Activated naive CD4-positive, alpha-beta T cell (primary cell): ENCODE measurements at places on chromosomes 7 and 10.

- no peak for DNase-seq
Observed at GRCh38 chr10:117454502-117454901, 79.3 kb upstream of the PDZD8 start.

GRCh38 chr7:85095806-85096205 is 91.0 kb downstream of the SEMA3D start:
- no peak for DNase-seq

DNA sequence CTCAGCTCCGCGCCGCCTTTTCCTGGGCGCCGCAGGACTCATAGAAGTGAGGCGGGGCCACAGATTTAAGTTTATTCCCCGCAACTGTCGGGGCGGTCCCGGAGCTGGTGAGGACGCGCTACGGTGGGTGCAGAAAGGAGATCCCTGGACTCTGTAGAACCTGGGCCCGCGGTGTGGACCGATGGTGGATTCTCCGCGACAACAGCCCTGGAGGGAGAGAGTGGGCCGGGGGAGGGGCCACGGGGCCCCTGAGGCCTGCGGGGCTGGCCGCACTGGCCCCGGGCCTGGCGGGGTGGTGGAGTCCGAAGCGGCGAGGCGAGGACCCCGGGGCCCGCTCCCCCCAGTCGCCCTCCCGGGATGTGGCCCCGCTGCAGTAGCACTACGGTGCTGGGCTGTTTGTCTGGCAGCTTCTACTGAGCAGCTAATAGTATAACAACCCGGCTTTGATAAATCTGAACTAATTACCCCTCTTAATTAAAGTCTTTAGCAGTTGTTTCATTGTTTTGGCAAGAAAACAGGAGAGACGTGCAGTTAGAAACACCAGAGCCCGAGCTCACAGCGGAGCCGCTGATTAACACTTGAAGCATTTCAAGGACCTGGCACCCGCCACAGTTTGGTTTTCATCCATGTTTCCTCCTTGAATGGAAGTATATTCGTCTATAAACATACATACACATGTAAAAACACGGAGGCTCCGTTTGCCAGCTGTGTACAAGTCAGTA is 4.2 kb downstream of the FEZF1 start:
- DNase-seq: no peak

- no peak for DNase-seq
Observed at GRCh38 chr7:48087349-48087748, 1.7 kb upstream of the UPP1 start.

- no peak for DNase-seq
Observed at GRCh38 chr7:94178230-94178629, 174.1 kb upstream of the BET1 start.

DNA sequence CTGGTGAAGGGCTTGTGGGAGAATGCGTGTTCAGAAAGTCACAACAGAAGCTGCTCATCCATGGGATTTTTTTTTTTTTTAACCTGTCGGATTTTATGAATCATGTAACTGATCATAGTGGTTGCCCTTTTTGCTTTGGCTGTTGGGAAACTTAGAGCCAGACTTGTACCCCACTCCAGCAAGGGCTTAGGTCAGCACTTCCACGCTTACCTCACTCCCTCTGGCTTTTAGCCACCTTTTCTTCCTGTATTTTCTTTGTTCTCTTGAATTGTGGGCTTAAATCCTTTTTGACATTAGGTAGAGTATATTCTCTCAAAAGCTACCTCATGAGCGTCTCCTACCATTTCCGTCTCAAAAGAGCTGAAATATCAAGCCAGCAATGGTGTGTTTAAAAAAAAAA is 113.6 kb upstream of the BTBD16 start:
- DNase-seq: no peak

DNA sequence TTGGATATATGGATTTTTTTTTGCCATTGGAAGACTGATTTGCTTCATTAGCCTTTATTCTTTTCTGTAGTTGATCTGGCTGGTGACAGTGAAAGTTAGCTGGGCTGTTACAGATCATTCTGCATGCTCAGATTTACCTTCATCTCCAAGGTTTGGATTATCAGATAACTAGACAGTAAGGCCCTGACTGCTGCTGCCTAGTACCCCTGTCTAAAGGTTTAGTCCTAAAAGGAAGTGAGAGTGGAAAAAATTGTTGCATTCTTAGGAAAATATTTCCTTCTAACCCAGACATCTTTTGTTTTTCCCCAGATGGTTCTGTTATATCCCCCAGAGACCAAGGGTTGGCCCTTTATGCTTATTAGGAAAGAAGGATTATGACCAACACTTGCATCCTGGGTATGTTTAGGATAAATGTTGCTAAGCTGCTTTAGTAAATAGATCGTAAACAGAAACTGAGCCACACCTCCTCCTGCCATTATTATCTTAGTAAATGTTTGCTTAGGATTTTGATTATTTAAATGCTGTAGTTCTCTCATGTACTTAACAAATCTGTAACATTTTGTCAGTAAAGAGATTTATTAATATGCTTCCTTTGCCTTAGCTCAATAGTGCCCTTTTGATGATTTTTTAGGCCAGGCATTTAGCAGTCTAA is 44.4 kb downstream of the MCU start:
- no peak for DNase-seq

- DNase-seq: no peak
Observed at GRCh38 chr7:69790977-69791724, 192.9 kb downstream of the AUTS2 start.

DNA sequence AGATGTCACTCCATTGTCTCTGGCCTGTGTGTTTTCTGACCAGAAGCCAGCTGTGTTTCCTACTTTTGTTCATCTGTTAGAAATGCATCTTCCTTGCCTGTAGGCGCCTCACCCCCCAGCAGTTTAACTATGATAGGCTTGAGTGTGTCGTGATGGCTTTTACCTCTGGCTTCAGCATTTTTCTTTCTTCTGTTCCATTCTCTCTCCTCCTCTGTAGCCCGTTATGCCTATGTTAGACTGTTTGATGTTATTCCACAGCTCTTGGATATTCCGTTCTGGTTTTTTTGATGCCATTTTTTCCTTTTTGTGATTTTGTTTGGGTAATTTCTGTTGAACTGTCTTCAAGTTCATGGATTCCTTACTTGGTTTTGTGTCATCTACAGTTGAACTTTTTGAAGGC is 17.9 kb downstream of the MMP21 start:
- DNase-seq: no peak

DNA sequence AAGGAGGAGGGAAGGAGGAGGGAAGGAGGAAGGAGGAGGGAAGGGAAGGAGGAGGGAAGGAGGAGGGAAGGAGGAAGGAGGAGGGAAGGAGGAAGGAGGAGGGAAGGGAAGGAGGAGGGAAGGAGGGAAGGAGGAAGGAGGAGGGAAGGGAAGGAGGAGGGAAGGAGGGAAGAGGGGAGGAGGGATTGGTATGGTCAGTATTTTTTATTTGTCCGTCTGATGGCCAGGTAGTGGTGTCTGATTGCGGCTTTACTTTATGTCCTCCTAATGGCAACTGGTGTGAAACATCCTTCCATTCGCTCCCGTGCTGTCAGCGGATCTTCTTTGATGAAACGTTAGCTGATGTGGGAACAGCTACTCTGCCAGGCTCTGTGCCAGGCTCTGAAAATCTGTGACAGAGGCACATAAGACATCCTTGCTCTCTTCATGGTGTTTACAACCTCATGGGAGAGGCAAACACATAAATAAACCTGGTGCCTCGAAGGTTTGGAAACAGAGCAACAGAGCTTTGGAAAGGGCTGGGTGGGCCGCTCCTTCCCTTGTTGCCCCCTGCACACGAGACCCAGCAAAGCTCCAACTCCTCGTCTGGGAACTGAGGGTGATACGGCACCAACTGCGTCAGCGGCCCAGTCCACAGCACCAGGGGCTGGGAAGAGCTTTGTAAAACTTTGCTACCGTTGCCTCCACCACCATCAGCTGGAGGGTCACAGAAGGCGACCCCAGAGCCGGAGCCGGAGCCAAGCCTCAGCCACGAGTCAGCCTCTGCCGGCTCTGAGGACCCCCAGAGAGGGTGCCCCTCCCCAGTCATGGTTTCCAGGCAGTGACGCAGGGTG is 40.3 kb downstream of the PDGFA start:
- DNase-seq: no peak

- DNase-seq: no peak
Observed at GRCh38 chr10:11746883-11747539, 4.8 kb downstream of the ECHDC3 start.

DNA sequence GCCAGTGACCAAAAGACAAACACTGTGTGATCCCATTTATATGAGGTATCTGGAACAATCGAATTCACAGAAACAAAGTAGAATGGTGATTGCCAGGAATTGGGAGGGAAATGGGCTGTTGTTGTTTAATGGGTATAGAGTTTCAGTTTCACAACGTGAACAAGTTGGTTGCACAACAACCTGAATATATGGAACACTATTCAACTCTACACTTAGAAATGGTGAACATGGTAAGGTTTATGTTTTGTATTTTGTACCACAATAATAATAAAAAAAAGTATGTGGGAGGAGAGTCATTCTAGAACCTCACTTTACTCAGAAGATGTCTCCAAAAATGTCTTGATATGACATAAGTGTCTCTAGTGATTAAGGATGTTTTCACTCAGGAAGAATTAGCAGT is 85.2 kb upstream of the SGCE start:
- DNase-seq: no peak

DNA sequence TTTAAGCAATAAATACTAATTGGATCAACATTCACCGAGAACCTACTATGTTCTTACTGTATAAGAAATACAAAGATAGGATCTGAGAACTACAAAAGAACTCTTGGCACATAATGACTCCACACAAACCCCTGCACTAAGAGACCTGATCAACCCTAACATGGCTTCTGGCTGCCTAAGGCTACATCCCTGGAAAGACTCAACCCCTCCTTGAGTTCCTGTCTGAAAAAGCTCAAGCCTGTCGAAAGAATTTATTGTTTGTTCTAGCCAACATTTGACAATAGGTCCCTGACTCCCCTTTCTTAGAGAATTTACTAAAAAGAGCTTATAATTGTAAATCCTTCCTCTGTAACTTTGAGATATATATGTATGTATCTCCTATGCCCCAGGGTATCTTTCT is 125.3 kb upstream of the SGCE start:
- no peak for DNase-seq

DNA sequence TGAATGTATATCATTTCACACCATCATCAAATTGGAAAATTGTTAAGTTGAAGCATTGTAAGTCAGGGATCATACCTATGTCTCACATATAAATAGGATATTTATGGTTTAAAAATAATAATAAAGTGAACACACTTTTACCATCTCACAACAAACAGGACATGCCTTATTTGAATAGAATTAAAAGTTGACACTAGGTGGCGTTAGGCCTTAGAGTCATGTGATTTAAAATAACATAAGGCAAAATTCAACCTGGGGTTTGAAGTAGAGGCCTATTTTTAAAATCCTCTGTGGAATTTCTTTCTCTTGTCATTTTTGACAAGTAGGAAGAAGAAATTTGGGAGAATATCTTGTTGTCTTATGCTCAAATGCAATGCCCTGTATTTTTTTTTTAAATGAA is 184.7 kb upstream of the PCDH15 start:
- no peak for DNase-seq

GRCh38 chr7:131511774-131512535 is 44.5 kb downstream of the PODXL start:
- DNase-seq: no peak

- DNase-seq: no peak
Observed at GRCh38 chr7:106415433-106415832, 130.7 kb upstream of the NAMPT start.

- DNase-seq: no peak
Observed at GRCh38 chr7:128812514-128813168, 17.6 kb upstream of the FLNC start.

GRCh38 chr7:64559206-64559605 is 3.7 kb downstream of the ZNF680 start:
- no peak for DNase-seq

GRCh38 chr7:135840591-135840990 is 92.0 kb upstream of the FAM180A start:
- DNase-seq: no peak

GRCh38 chr10:132390921-132391675 is 5.9 kb upstream of the PWWP2B start:
- no peak for DNase-seq

GRCh38 chr7:80187727-80188126 is 53.1 kb downstream of the GNAI1 start:
- DNase-seq: no peak

DNA sequence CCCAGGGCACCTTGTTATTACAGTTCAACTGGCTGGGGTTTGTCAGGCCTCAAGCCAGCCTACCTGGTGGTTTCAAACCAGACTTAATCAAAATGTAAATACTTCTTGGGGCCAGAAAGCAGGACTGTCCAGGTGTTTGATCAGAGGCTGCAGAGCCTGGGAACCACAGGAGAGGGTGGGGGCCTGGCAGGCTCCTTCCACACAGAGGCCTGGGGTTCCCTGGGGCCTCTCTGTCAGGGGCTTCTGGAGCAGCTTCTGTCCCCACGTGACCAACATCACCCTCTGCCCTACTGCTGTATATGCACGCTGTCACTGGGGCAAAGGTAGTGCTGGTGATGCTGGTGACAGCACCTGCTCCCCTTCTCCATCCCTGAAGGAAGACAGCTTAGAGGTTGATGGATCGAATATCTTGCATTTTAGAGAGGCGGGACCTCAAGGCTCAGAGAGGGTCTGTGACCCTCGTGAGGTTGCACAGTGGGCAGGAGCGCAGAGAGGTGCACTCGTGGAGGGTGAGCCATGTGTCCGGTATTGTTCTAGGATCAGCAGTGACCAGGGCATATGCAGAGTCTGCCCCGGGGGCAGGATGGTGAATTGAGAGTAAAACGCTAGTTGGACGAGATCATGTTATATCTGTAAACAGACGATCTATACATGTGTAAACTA is 95.4 kb downstream of the GRK5 start:
- no peak for DNase-seq

- no peak for DNase-seq
Observed at GRCh38 chr10:36181426-36182178, 539.5 kb upstream of the FZD8 start.

GRCh38 chr10:17003651-17004286 is 125.8 kb downstream of the CUBN start:
- DNase-seq: no peak

GRCh38 chr10:125056161-125057132 is 103.9 kb downstream of the CTBP2 start:
- no peak for DNase-seq

GRCh38 chr7:12890586-12890985 is 203.2 kb downstream of the ARL4A start:
- no peak for DNase-seq

GRCh38 chr10:45058992-45059561 is 58.4 kb downstream of the ZNF22 start:
- no peak for DNase-seq

DNA sequence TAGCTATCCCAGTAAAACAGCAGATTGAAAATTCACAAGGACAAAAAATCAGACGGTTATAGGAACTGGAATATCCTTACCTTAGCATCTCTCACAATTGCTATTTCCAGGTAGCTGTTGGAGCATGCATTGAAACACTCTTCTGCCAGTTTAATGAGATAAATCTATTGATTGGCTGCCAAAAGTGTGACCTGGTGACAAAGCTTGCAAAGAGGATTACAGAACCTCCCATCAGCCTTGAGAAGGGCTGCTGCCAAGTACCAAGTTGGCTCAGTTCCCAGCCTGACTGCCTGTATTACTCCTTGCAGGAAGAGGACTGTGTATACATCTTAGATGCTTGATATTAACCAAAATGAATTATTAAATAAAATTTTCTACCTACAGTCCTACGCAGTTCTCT is 5.1 kb downstream of the PRLHR start:
- DNase-seq: no peak
